Stimulated activated CD8-positive, alpha-beta memory T cell treated with anti-CD3 and anti-CD28 coated beads, Interleukin-4, amount 100 ng/mL, for 4 hours (primary cell): ENCODE measurements at places on chromosomes 5 and 9.

- no peak for DNase-seq
Measured at GRCh38 chr5:124355928-124356327, 390.5 kb downstream of the ZNF608 start.

- DNase-seq, result no peak
Measured at GRCh38 chr9:68755752-68756151, 50.7 kb downstream of the PIP5K1B start.

DNA sequence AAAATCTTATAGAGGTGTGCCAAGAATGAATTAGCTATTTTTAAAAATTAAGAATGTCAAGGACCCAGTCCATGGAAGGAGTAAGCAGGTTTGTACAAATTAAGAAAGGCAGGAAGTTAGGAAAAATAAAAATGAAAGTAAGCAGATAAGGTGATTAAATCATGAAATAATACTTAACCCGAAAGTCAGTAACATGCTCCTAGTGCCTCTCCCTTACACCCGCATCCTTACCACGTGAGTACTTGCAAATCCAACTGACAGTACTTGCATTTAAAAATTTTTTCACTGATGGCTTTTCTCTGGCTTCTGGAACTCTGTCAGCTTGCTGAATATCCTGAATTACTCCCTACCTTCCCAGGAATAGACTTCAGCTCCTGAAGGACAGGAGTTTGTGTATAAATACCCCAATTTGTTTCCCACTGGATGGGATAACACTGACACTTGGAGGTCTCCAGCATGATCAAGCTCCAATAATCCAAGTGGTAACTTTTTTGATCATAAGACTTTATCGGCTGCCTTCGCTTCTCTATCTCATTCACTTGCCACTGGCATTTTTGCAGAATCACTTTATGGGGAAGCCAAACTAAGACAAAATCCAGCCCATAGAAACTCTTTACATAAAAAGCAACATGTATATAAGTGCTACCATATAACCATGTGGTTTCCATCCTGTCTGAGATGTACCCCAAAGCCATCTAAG is 41.6 kb upstream of the RICTOR start:
- DNase-seq, result no peak

- DNase-seq, result no peak
Measured at GRCh38 chr5:44332285-44332971, 56.8 kb downstream of the FGF10 start.

GRCh38 chr9:76873821-76874220 is 32.1 kb downstream of the PRUNE2 start:
- no peak for DNase-seq

- no peak for DNase-seq
Measured at GRCh38 chr5:4104831-4105597, 509.4 kb downstream of the IRX1 start.

DNA sequence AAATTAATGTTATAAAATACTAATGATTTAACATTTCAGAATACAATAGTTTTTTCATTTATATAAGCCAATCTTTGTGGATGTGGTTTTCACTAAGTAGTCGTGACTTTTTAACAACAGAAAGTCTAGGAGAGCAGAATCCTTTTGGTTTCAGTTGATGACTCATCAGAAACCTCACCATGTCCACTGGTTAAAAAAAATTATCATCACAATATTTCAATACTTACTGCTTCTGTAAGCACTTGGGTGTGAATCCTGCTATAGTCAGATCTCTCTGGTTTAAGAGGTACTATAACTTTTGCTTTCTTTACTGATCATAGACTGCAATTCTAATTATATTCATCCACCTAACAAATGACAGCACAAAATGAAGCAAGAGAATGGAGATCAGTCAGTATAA is 77.2 kb downstream of the MRPS30 start:
- DNase-seq, result no peak

DNA sequence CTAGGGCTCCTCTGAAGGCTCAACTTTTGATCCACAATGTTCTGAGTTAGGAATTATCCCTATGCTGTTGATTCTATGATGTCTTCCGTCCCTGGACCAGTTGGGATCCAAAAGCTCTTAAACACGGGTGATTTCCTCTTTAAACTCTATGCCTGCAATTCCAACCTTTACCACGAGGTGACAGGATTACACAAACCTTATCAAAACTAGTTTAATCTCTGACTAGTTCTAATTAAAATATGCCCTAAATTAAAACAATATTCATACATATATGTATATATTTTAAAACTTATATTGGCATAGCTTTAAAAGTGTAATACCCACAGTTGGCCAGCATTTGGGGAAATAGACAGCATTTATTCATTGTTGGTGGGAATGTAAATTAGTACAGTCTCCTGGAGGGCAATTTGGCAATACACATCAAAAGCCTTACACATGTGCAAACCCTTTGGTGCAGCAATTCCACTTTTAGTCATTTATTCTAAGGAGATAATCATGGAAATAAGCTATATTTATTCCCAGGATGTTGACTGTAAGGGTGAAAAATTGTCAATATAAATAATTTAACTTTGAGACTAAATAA is 51.6 kb upstream of the PHYKPL start:
- no peak for DNase-seq

GRCh38 chr5:12095808-12096281 is 191.6 kb upstream of the CTNND2 start:
- no peak for DNase-seq

DNA sequence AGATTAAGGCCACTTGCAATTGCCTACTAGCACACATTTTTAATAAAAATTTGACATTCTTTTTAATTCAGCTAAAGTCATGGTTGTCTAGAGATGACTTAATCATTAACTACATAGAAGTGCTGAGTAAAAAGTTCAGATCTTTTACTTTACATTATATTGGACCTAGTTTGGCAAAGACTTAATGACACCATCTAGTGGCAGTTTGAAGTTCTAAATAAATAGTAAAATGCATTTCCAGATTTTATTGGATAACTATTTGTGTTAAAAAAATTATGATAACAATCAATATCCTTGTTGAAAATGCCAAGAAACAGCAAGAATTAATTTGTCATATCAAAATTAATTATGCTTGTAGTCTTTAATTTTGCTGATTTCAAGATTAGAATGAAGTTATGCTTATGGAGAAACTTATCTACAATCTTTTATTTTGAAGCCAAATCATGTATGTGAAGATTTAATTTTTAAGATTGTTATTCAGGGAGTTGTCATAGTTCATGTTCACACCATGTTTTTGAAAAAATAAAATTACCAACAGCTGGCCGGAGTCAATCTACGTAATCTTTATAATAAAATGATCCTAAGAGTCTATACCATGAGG is 69.6 kb upstream of the PJA2 start:
- DNase-seq, result no peak

DNA sequence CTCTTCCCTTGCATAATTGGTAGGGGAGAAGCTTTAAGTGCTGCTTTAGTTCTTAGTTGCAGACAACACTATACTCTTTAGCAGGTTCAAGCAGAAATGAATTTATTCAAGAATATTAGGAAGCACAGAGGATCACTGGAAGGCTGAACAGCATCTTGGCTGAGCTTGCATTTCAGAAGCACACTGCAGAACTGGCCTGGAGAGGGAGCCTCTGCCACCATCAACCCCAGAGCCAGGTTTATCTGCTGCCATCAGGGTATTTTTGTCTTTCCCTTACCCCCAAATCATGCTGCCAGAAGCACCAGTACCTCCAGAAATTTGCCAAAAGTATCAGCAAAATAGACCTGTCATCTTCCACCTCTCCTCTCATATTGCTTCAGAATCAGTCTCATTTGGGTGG is 440.7 kb downstream of the DMAC1 start:
- no peak for DNase-seq

DNA sequence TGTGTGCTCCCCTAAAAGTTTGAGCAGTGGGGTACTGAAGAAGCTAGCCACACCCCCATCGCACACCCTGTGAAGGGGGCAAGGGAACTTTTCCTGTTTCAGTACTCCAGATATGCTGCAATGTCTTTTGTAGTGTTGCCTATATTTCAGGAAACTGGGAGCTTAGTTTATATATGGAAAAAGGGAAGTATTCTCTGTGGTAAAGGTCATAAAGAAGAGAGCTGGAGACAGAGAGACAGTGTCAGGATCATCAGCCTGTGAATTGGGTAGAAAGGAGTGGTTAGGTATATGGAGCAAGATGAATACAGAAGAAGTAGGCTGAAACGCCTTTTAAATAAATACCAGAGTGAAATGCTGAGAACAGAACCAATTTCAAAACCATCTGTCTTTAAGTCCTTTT is 82.2 kb upstream of the C9orf72 start:
- no peak for DNase-seq

- no peak for DNase-seq
Measured at GRCh38 chr5:132528866-132529634, 14.3 kb downstream of the IL5 start.

GRCh38 chr9:138045541-138046490 is 168.2 kb downstream of the CACNA1B start:
- no peak for DNase-seq

- DNase-seq, result no peak
Measured at GRCh38 chr5:94815313-94816039, 197.0 kb downstream of the SLF1 start.

DNA sequence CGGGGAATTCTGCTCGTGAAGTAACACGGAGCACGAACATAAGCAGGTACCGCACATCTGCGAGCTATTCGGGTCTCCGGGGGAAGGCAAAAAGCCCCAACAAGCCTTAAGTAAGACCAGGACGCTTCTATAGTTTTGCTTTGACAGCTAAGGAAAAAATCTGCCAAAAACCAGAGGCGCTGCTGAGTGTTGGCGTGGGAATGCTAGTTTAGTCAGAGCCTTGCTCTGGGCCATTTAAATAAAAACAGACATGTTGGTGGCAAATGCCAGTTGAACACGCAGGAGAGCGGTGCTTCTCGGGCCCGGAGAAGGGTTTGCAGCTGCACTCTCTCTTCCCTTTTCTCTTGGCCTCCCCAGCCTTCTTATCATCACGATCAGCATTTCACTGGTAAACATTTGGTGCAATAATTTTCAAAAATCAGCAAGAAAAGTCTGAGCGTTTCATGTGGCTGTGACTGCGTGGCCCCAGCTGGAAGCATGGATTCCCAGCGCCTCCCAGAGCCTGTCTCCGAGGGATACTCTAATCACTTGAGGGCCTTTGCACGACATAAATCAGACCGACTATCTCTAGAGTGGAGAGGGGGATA is 6.4 kb upstream of the NOTCH1 start:
- DNase-seq, result no peak

DNA sequence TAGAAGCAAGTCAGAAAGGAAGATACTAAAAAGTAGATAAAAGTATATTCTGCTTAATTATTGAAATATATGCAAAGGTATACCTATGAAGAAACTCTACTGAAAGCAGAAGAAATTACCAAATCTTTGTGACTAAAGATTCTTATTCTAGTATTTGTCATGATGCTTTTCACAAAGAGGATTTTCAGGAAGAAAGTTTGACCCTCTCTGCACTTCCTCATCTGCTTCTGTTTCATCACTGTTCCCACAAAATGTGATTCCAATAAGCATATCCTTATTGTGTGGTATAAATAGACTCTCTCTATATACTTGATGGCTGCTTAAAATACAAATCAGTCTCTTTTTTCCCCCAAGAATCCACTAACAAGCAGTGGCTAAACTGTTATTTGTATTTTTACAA is 2139.6 kb upstream of the ACO1 start:
- DNase-seq, result no peak
